ENCODE measurements at places on chromosomes 3 and 15.
A peak's percentile ranks its signal among the peaks of the same experiment; 100 is the strongest.

DNA sequence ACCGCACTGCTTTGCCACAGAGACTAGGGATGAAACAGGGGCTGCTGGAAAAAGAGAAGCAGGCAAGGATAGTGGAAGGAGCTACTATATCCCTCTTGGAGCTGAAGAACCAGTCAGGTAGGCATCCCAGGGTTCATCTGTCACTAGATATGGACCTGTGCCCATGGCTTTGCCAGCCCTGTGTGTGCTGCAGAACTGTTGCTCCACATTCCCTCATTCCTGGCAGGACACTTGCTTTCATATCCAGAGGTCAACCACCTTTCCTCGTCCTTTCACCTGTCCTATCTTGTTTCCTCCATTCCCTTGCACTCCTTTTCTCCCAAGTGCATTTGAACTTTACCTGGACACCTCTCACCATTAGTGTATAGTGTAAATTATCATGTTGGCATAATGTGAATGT lies 12.0 kb downstream of the SNRK start:
- DNase-seq = no peak

- DNase-seq = no peak
These were observed 164.8 kb upstream of the CBLB start for GRCh38 chr3:106033654-106034053.

DNA sequence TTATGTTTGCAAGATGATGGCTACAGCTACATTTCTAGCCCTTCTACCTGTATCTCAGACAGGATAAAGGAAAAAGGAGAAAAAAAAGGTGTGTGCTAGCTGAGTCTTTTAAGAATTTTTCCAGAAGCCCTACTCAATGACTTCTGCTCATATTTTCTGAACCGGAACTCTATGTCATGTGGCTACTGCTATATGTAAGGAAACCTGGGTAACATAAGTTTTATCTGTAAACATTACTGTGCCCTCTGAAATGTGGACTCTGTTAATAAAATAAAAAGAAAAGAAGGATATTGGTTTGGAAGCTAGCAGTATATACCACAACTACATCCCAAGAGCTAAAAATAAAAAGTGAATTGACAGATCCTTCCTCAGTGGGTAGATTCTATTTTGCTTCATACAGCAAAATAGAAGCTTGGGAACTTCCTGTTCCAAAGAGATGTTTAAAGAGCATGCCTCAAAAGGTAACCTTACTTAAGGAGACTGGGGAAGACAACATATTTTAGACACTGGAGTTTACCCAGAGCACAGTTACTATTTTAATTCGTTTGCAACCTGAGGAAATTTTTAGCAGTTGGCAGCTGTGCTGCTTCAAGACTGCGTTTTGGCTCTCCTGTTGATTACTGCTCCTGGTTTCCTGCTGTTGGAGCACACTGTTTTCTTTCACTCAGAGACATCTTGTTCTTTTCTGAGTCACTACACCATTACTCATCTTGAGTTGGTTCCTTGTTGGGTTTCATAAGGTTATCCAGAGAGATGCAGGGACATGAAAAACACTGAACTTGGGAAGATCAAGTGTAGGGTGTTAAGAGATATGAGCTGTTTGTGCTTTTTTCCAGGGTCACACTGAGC lies 280.7 kb downstream of the NFKBIZ start:
- no peak for DNase-seq

- DNase-seq = no peak
These were observed 158.4 kb upstream of the GMNC start for GRCh38 chr3:191020730-191021396.

DNA sequence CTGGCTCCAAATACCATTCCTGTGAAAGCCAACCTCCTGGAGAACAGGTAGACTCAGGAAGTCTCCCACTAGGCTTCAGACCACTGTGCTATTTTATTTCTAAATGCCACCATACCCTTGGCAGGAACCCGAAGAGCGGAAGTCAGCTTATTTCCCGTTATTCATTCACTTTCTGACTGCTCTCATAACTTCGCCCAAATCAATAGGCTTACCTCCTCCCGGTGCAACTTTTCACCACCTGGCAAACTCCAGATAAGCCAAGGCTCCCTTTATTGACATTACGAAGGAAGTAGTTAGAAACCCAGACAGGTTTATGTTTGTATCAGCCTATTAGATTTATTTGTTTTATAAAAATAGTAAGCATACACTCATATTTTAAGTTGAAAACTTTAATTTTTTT lies 3.3 kb upstream of the CCDC54 start:
- no peak for DNase-seq

- DNase-seq = no peak
These were observed 708 bp upstream of the GCHFR start for GRCh38 chr15:40762919-40763800.

DNA sequence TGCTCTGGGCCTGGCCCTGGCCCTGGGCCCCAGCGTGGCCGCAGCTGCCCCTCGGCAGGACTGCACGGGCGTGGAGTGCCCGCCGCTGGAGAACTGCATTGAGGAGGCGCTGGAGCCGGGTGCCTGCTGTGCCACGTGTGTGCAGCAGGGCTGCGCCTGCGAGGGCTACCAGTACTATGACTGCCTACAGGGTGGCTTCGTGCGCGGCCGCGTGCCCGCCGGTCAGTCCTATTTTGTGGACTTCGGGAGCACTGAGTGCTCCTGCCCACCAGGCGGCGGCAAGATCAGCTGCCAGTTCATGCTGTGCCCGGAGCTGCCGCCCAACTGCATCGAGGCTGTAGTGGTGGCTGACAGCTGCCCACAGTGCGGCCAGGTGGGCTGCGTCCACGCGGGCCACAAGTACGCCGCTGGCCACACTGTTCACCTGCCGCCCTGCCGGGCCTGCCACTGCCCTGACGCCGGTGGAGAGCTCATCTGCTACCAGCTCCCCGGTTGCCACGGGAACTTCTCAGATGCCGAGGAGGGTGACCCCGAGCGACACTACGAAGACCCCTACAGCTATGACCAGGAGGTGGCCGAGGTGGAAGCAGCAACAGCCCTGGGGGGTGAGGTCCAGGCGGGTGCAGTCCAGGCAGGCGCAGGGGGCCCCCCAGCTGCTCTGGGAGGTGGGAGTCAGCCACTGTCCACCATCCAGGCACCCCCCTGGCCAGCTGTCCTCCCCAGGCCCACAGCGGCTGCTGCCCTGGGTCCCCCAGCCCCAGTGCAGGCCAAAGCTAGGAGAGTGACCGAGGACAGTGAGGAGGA lies 21.7 kb downstream of the FBLN2 start:
- no peak for DNase-seq

GRCh38 chr3:130661140-130661891 lies 85.3 kb downstream of the PIK3R4 start:
- DNase-seq = no peak

DNA sequence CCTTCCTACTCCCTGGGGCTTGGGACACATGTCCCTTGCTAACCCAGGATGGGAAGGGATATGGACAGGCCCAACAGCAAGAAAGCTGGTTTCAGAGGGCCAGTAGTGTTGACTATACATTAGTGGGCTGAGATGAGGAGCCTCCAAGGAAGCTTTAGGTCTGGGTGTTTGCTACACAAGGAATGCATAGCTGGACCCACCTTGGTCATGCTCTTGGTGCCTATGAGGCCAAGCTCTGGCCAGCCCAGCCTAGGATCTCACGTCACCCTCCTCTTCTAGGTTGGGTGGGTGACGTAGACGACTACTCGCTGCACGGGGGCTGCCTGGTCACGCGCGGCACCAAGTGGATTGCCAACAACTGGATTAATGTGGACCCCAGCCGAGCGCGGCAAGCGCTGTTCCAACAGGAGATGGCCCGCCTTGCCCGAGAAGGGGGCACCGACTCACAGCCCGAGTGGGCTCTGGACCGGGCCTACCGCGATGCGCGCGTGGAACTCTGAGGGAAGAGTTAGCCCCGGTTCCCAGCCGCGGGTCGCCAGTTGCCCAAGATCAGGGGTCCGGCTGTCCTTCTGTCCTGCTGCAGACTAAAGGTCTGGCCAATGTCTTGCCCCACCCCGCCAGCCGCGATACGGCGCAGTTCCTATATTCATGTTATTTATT lies 653 bp upstream of the WDR6 start:
- DNase-seq = no peak

GRCh38 chr15:97959724-97960363 lies 659 bp upstream of the ARRDC4 start:
- no peak for DNase-seq

GRCh38 chr15:67359431-67360079 lies 105.0 kb downstream of the IQCH start:
- DNase-seq = no peak

GRCh38 chr3:99865321-99865720 lies 47.7 kb downstream of the CMSS1 start:
- DNase-seq = no peak

GRCh38 chr3:71984843-71985613 lies 200.1 kb upstream of the PROK2 start:
- DNase-seq = no peak

- DNase-seq = no peak
These were observed 102.0 kb upstream of the THRB start for GRCh38 chr3:24596626-24597025.

DNA sequence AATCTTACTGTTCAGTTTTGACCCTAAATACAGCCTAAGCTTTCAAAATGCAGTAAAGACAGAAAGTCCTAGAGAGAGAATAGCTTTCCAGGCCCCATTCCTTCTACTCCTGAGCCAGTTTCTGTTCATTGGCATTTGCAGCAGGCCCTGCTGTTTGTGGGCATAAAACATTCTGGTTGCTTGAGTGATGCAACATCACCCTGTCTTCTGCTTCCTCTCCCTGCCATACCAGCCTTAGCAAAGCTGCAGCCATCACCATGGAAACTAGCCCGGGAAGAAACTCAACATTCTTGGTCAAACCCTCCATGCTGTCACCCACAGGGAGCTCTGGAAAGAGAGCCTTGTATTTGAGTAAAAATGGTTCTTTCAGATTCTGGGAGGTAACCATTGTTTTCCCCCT lies 325.7 kb downstream of the MAGI1 start:
- no peak for DNase-seq

DNA sequence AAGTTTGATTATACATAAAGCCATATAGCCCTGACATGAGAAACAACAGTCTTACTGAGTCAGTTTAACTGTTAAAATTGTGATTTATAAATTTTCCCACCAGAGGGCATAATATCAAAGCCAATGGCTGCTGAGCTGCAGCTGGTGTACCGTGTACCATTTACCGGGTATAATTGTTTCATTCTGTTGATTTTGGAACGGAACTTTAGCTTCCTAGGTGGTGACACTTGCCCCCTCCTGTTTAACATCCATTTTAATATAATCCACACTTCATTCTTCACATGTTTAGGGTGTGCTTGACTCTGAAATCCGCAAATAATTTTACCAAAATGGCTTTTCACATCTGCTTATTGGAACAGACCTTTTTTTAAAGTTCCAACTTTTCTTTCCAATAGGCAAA lies 72.8 kb downstream of the SLC9A9 start:
- no peak for DNase-seq

- DNase-seq = no peak
These were observed 6.4 kb upstream of the SH2D7 start for GRCh38 chr15:78085928-78086327.

DNA sequence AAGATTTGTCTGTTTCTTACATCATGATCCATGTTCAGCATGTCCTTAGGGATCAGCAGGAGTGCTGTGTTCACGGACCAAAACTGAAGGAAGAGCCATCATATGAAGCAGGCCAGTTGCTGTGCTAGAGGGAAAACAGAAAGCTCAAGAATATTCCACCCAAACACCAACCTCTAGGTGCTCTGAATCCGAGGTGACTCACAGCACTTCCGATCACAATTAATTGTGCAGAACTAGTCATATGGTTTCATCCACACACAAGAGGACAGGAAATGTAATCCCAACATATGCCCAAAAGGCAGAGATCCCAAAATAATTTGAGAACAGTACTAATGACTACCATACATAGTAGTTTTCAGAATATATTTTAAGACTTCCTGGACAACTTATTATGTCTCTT lies 257.9 kb upstream of the KCNH8 start:
- no peak for DNase-seq

GRCh38 chr15:99963096-99963825 lies 230.0 kb upstream of the LYSMD4 start:
- DNase-seq = peak; percentile 3

DNA sequence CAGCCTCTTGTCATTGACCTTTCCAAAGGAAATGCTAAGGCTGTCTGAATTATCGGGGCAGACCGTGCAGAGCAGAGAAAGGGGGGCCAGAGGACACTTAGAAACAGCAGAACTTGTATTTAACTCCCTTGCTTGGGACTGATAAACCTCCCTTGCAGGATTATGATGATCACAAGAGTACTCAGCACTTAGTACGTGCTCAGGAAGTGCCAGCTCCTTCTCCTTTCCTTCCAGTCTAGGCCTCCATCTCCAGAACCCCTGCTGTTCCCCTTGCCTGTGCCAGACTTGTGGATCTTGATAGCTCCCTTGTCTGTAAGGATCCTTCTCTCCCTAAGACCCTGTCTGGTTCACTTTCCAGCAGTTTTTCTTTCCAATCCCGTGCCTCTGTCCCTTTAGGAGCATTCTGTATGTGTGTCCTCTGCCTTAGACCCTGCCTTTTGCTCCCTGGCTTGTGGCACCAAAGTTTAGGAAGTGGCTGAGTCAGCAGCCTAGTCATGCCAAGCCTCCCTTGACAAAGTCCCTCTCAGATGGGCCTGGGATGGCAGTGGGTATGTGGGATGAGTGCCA lies 747 bp downstream of the SORD start:
- no peak for DNase-seq

DNA sequence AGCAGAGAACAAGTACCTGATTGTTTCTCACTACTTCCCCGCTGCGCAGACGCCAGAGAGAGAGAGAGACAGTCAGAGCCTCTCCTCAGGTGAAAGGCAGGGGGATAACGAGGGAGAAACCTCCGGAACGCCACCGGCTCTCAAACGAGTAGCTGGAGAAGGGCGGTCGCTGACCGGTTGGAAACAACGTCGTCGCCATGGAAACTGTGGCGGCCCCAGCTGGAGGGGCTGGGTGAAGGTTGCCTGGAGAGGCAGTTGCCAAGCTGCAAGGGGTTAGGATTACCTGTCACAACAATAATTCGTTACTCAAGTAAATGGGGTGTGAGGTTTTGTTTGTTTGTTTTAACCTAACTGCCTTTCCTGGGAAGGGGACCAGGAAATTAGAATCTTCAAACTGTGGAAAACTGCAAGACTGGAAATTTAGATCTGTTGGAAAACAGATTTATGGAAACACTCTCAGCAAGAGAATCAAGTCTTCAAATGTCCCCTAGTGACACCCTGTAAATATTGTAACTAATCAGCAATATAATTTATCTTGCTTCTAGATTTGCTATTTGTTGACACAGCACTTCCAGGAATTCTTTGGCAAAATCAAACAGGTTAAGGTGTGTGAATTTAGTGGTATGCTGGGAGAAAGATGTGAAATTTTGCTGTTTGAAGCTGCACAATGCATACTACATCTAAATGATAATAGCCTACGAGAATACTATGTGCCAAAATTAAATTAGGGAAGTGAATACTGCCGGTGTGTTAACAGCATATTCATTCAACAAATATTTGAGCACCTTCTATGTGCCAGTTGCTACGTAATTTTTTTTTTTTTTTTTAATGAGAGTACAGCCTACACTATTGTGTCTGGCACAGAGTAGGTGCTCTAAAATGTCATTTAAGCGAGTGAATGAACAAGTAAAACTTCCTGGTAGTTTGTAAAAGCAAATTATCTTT lies at the start of gene DNAH12:
Gene DNAH12 (minus strand): TSS at position 164 of the 945 bp plus-strand sequence. CDS start 1,474 bp downstream, outside the sequence.
- DNase-seq = peak; percentile 78
